ENCODE measurements at places on chromosomes 1 and 21.

DNA sequence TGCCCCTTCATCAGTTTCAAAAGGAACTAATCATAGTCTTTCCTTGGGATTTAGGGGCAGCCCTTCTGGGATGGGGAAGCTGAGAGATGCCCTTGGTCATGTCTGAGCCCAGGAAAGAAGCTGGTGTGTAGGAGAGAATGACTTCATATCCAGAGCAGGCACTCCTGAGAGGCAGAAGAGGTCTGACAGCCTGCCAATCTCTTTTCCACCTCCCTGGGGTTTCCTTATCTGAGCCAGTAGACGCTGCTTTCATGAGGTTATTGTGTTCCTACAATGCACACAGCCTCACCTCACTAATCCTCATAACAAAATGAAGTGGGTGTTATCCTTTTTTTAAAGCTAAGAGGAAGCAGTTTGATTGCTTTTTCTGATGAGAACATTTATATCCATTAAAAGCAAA is 14.1 kb downstream of the ROR1 start:
- no peak for DNase-seq

DNA sequence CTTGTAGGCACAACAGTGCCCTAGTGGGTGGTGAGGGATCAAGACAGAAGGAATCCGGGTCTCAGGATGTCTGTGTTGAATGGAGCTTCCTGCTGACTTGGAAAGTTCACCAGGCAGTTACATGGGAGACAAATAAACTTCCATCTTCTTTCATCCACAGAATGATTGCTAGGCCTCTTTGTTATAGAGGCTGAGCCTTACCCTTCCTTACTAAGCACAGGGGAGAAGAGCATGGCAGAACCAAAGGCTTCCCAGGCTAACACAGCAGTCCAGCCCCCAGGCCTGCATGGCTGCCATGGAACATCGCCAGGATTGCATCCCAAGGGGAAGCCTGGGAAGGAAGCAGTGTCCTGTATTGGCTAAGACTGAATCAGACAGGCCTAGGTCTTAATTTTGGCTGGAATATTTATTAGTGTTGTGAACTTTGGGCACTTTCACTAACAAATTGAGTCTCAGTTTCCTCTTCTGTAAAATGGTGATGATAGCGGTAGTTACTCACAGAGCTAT is 18.7 kb downstream of the HEYL start:
- no peak for DNase-seq

- no peak for DNase-seq
Observed at GRCh38 chr1:18126616-18127015, 19.0 kb downstream of the IGSF21 start.

DNA sequence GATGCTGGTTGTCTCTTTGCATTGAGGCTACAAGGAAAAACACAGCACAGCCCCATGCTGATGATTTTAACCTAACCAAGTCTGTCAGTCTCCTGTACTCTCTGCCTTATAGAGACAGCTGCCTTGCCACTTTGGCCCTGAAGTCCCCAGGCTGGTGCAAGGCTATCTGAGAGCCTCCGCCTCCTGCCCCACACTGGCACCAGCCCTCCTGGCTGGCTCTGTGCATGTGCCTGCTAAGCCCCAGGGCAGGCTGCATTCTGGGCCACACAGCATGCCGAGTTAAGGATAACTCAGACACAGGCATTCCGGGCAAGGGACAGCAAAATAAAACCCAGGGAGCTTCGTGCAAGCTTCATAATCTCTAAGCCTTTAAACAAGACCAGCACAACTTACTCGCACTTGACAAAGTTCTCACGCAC is 910 bp downstream of the RUNX1 start:
- DNase-seq, result no peak

- DNase-seq, result no peak
Observed at GRCh38 chr1:64856553-64856952, 109.8 kb downstream of the JAK1 start.

DNA sequence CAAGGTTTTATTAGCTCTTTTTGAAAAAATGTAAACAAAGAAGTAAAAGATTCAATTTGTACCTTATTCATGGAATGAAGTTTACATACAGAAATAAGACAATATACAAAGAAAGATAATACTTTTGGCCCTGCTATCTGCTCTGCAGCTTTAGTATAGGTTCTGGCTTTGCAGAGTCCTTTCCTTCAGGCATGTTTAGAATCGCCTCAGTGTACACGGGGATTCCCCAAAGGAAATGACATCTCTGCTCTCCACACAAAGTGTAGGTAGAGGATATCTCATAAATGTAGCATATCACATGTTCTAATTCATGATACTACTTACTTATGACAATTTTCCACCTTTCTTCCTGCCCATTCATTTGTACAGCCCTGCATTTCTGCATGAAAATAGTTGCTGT is 222.6 kb upstream of the DPYD start:
- DNase-seq, result no peak
